Activated CD8-positive, alpha-beta memory T cell treated with anti-CD3 and anti-CD28 coated beads for 1 hour (primary cell): ENCODE measurements at places on chromosomes 13 and 19.

DNA sequence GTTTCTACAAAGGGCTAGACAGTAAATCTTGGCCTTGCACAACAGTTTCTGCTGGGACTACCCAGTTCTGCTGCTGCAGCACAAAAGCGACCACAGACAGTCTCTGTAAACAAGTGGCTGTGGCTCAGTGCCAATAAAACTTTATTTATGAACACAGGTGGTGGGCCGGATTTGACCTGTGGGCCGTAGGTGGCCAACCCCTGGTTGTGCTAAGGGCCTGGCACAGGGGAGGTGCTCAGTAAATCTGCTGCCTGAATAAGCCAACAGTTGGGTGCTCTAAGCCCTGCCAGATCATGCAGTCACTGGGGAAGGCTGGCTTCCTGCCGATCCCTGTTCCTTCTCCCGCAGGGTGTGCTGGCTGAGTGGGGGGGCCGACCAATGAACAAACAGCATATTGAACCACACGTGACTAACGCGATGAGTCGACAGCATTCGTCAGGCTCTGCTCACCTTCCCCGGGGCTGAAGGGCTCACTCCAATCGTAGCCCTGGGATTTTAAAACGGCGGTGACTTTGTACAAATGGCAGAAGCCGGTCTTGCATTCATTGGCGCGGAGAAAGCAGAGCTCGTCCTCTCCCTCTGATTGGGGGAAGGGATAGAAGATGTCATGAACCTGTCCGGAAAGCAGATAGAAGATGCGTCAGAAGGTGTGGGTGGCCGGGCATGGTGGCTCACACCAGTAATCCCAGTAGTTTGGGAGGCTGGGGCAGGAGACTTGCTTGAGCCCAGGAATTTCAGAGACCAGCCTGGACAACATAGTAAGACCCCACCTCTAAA is 24.3 kb upstream of the MYDGF start:
- no peak for DNase-seq

- no peak for DNase-seq
Observed at GRCh38 chr19:6272411-6272791, 7.4 kb downstream of the MLLT1 start.

DNA sequence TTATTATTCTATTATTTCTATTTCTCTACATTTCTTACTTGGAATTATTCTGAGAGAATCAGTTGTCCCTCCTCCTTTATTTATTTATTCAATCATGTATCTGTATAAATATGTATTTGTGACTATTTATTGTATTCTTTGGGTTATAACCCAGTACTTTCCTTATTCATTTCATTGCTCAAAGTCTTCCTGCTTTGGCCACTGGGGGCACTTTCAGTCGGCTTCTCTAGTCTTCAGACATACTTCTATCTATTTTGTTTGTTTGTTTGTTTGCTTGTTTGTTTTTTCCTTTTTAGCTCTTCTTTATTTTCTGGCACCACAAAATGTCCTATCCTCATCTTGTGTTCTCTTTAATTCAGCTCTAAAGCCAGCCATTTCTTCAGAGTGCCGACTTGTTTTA is 260.4 kb downstream of the NALCN start:
- DNase-seq: no peak

DNA sequence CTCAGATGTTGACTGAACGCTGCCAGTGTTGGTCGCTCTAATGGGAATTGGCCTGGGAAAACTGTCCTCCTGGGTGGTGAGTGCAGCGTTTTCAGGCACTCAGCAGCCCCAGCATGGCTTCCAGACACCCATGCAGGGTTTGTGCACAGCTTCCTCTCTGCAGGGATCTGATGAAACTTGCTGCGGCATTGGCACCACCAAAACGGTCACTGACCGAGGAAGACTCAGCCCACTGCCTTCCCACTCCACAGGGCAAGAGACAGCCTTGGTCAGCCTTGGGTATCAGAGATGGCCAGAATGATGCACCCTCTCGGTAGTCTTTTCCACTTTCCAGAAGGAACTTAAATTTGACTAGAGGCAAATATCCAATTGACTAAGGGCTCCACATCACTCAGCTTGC is 398.9 kb downstream of the IRS2 start:
- DNase-seq: no peak
